Pulmonary artery endothelial cell (primary cell): ENCODE measurements at places on chromosomes 2 and 18. TPM values are rescaled to one million over a fixed set of nuclear protein-coding genes. Genes with fewer than 3 reads are reported as not detected.

GRCh38 chr2:8421658-8422449 lies 260.0 kb upstream of the ID2 start:
- DNase-seq = no peak

DNA sequence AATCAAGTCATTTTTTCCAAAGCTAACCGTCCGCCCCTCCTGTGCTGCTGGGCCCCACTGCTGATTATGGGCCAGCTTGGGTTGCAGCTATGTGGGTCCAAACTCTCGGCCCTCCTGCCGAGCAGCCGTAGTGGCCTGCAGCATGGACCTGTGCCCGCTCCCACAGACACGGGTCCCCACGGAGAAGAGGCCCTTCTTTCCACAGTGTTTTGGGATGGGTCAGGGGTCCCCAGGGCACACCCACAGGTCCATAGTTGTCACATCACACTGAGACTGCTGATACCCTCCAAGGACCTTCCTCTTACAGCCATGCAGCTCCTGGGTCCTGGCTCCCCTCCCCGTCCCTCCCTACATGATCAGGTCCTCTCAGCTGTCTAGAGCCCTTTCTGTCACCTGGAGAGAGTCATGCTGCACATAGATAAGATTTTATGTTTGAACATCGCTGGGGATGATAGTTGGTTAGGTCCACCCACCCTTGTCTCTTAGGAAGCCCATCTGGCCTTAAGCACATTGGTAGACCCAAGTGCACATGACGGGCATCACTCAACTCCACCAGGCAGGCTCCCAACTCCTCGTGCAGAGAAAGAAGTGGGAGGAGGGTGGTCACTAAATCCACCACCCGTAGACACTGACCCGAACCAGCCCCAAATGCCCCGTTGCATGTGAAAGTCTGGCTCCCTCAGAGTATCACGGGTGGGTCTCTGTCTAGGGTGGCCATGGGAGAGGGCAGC lies 17.5 kb downstream of the GPR55 start:
- DNase-seq = no peak

DNA sequence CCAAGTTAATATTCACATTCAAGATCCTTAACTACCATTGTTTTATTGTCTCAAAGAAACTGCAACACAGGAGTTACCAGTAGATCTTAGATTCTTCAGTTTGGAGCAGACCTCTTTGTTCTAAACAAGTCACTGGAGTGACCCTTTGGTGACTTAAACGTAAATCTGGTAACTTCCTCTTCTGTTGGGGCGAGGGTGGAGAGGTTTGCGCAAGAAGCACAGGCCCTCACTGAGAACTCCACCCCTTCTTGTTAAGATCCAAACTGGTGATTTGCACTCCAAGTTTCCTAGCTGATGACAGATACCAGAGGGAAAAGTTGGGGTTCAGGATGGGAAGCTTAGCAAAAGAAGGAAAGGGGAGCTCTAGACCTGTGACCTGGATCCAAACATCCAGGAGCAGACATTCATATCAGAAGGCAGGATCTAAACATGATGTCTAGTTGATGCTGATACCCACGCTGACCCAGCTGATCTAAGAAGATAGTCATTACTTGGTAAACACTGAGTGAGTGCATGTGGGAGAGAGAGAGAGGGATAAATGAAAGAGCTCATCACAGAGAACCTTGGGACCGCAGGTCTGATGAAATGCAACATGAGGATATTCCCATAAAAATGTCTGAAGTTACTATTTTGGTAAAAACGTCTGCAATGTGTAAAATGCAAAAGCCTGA lies 256.0 kb downstream of the CDH20 start:
- DNase-seq = no peak

The LYPD1 gene
- 29.4 and 66.5 TPM in 2 replicates for total RNA-seq

DNA sequence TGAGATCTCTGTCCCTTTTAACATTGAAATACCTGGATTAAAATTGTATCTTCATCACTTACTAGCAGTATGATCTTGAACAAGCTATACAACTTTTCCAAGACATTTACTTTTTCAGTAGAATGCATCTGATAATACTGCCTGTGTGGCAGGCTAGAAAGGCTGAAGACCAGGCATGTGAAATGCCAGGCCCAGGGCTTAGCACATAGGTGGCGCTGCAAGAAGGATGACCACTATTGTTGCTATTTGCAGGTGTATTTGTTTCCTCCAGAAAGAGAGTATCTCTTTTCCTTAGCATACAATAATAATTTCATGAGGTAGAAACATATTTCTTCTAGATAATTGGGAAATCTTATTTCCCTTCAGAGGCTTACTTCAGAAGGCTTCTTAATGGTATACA lies 331.3 kb downstream of the THSD7B start:
- DNase-seq = no peak

The ITGA4 gene
- 1.6 and 9.3 TPM in 2 replicates for total RNA-seq

GRCh38 chr2:213559053-213559452 lies 274.8 kb downstream of the SPAG16 start:
- no peak for DNase-seq

GRCh38 chr2:52695731-52696130 lies 1071.9 kb upstream of the CHAC2 start:
- no peak for DNase-seq

The SAG gene
- 0.07 TPM in 1 of 2 replicates, not detected in the other for total RNA-seq

GRCh38 chr2:132037527-132038178 lies 124.1 kb downstream of the ANKRD30BL start:
- no peak for DNase-seq

GRCh38 chr2:6880200-6880733 lies 2.7 kb downstream of the RSAD2 start:
- DNase-seq = no peak

The RAX gene
- not detected in 2 replicates for total RNA-seq

DNA sequence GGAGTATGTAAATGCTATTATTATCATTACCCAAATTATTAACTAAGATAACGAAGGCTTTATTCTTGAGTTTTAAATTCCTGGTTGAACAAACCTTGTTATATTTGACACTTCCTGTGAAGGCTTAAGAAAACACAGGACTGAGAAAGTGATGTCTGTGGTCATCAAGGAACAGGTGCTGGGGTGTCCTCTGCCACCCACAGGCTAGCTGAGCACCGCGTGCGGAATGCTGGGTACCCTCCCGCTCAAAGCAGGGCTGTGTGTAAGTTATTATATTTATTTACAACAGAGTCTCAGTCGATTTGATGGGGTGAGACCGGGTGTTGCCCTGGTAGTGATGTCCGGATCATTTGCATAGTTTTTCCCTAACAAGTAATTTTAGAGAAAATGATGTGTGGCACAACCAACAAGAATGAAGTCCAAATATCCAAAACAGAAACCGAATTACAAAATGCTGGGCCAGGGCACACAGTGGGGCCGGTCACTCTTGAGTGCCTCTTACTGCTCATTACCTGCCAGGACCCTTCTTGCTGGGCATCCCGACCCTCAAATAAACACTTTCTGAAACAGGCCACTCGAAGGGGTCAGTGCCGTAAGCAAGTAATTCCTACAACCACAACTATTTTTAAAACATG lies 49.2 kb downstream of the TMEM18 start:
- DNase-seq = no peak

- DNase-seq = no peak
Observed at GRCh38 chr2:100614455-100615000, 51.7 kb downstream of the PDCL3 start.

GRCh38 chr2:174682007-174682577 lies 82.2 kb downstream of the CHRNA1 start:
- DNase-seq = no peak

DNA sequence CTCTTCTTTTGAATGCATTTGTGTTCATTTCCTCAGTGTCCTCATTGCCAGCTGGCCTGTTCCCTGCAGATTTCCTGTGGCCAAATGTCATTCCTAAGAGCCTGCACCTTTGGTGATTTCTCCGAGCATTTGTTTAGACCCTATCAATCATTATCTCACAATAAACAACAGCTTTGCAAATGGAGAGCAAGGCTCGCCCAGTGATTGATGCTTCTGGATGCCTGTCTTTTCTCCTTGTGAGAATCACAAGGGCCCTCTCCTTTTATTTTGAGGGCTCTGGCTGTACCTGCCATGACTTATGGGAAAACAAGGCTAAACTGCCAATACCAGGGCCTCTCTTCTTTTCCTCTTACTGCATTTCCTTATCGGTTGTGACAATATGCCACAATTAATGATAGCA lies 1454.4 kb upstream of the CELF4 start:
- DNase-seq = no peak

GRCh38 chr2:133955169-133955568 lies 298.7 kb upstream of the MGAT5 start:
- no peak for DNase-seq

DNA sequence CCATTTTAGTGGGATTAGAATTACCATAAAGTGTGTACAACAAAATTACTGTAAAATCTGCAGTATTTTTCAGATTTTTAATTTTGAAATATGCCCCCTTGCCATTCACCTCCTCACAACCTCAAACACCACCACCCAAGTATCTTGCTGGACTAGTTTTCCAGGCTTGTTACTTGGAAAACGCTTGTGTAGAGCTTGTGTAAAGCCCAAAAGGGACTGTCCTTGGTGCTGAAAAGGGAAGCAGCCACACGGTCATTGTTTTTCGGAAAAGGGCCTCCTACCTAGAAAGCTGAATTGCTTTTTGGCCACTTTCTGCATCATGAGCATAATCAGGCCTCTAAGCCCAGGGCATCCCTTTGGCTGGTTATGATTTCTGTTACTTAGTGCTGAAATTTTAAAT lies 563.4 kb downstream of the LRRTM4 start:
- DNase-seq = no peak

GRCh38 chr2:120441744-120442471 lies 96.0 kb downstream of the INHBB start:
- no peak for DNase-seq

GRCh38 chr18:79507076-79507545 lies 111.4 kb downstream of the NFATC1 start:
- peak; percentile 79 for DNase-seq

The METTL5 gene
- total RNA-seq = 44.2 and 47.3 TPM in 2 replicates
